ENCODE measurements at places on chromosomes 2 and 18.

DNA sequence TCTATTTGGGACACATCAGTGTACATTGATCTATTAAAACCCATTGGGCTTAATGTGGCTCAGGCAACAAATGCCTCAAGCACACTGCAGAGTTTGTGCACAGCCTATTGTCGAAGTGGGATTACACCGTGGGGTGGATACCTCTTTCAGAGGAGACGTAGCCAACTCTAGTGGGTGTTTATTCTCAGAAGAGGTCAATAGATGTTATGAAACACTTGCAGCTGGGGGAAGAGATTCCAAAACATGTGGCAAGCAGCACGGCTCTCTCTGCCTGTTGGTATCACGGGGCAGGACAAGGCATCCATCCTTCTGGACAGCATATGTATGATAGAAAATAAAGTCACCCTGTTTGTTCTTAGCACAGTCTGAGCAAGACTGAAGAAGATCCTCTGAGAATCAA lies 121.4 kb upstream of the COPS8 start:
- no peak for DNase-seq

DNA sequence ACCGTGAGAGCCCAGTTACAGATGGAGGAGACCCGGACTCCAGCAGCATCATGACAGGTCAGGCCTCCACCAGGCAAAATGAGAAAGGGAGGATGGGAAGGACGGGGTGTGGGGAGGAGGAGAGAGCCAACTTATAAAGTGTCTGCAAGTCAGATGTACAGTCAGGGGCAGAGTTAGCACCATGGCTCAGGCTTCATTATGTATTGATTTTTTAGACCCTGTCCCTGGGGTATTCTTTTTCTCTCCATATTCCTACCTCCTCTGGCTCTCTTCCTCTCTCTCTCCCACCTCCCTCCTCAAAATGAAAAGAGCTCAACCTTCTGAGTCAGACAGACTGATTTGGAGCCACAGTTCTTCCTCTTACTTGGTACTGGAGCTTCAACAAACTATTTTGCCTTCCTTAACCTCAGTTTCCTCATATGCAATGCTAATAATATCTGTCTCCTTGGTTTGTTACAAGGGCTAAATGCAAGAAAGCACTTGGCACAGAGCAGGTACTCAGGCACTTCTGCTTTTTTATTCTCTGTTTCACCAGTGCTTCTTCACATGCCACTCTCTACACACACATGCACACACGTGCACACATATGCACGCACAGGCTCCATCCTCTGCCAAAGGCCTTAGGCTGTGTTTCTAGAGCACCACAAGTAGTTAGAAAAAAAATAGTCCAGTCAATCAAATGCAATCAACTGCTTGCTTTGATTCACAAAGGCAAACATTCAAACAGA lies 92.3 kb upstream of the PKDCC start:
- DNase-seq, result no peak

- no peak for DNase-seq
Measured at GRCh38 chr2:168495524-168495923, 39.5 kb downstream of the CERS6 start.

DNA sequence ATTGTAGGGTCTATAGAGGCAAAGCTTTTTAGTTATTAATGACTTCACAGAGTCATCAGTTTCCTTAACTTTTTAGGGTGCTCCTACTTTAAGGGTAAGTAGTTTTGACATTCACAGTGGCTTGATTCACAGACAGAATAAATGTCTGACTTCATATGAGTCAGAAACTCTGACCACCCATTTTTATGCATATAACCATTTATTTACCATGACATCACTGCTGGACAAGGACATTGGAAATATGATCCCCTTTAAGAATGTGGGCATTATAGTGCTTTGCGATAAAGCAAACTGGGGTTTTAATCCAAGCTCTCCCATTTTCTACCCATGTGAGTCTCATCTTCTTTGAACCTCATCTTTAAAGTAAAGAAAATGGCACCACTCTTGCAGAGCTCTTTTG lies 162.0 kb upstream of the MC4R start:
- DNase-seq, result no peak

DNA sequence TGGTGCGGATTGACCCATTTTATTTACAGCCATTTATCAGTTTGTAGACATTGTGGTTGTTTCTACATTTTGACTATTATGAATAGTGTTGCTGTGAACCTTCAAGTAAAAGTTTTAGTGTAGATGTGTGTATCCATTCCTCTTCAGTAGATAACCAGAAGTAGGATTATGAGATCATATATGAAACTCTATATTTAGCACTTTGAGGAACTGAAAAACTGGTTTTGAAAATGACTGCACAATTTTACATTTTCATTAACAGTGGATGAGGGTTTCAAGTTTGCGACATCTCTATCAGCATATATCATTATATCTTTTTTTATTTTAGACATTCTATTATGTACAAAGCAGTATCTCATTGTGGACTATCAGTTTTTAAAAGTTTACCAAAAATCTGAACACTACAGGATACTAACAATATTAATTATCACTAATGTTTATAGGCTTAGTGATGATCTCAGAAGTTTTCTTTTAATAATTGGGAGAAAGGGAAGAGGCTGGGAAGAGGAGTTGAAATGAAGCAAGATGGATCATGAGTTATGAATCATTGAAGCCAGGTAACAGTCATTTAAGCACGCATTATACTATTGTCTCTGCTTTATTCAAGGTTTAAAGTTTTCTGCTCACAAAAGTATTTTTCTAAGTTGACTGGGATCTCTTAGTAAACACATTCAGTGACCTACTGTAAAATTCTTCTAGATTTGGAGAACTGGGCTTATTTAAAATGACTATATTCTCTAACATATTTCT lies 329.0 kb upstream of the LRATD1 start:
- no peak for DNase-seq

GRCh38 chr2:28544922-28545589 lies 49.2 kb downstream of the PLB1 start:
- DNase-seq, result no peak
